ENCODE measurements at places on chromosomes 5 and 9.
A peak's percentile ranks its signal among the peaks of the same experiment; 100 is the strongest.

DNA sequence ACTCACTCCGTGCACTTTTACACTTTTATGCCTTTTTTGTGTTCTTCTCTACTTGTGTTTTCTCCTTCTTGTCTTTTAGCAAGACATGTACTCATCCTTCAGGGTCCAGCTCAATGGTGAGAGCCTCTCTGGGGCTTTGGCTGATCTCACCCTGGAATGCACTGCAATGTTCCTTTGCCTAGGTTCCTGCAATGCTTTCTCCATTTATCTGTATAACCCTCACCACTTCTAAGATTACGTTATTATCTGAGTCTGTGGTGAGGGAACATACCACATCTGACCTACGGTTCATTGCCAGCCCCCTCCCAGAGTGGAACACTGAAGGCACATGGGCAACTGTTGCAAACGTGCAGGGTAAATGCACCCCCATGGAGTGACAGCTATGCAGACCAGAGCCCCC is 47.3 kb downstream of the KCNIP1 start:
- H3K4me3 ChIP-seq, result no peak overlapping the region
- DNase-seq, result no peak
- no peak overlapping the region for H3K27ac ChIP-seq
- peaks cover 28% of the 10 kb centered on the region for H3K27me3 ChIP-seq
- no peaks in the 10 kb centered on the region for H3K36me3 ChIP-seq
- H3K4me1 ChIP-seq, result no peaks in the 10 kb centered on the region

DNA sequence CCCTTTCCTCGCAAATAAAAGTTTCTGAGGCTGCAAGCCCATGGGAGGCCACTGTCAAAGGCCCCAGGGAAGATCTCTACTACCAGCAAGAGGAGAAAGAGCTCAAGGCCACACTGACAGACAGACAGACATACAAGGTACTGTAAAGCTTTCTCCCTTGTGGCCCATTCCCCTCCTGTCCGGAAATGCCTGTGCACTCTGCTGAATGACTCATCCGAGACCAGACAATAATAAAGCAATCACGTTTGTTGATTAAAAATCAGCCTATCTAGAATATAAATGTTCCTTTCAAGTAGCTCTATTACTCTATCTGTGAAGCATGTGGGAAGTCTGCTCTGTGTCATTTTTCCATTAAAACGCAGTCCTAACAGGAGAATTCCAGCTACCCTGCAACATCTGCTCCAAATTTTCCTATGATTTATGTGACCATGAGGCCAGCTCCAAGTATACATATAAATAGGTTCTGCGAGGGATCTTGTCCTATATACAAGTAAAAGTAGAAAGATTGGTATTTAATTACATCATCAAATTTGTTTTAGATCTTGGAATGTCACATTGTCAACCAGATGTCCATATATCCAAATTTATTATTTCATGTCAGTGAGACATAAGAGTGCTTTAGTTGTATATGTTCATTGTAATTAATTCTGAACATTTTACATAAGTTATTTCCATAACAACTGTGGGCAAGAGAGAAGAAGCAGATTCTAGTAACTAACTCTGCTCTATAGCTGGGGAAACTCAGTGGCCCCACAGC is 34.7 kb upstream of the TGFBI start:
- H3K4me1 ChIP-seq, result no peaks in the 10 kb centered on the region
- H3K4me3 ChIP-seq, result no peak overlapping the region
- no peaks in the 10 kb centered on the region for H3K36me3 ChIP-seq
- H3K27me3 ChIP-seq, result peaks cover 3% of the 10 kb centered on the region

DNA sequence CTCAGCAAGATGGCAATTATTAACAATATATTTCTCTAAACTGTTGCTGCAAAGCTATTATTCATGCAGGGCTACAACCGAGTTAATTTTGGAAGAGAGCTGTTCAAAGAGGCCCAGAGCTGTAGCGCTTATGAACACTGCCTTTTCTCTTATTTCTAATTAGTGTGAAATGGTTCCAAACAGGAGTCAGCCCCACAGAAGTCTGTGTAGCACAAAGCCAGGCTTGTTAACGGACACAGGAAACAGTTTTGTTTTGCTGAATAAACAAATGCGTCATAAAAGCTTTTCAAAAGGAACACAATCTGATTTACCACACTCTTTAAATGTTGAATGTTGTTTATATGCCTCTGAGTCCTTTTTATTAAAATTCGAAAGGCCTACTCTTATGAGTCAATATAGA is 396.5 kb downstream of the ANXA1 start:
- H3K27me3 ChIP-seq, result no peaks in the 10 kb centered on the region
- no peak overlapping the region for H3K4me3 ChIP-seq
- no peak overlapping the region for H3K27ac ChIP-seq

GRCh38 chr9:109379513-109379912 is 58.7 kb upstream of the EPB41L4B start:
- no peaks in the 10 kb centered on the region for H3K4me1 ChIP-seq
- H3K27me3 ChIP-seq, result peaks cover 5% of the 10 kb centered on the region
- no peak for DNase-seq
- H3K4me3 ChIP-seq, result no peak overlapping the region

- peaks cover 10% of the 10 kb centered on the region for H3K36me3 ChIP-seq
- H3K27ac ChIP-seq, result peak overlapping the region; percentile 53
- H3K4me3 ChIP-seq, result no peak overlapping the region
- peaks cover 50% of the 10 kb centered on the region for H3K4me1 ChIP-seq
- peaks cover 2% of the 10 kb centered on the region for H3K27me3 ChIP-seq
Observed at GRCh38 chr5:143213851-143214363, 189.6 kb downstream of the NR3C1 start.

DNA sequence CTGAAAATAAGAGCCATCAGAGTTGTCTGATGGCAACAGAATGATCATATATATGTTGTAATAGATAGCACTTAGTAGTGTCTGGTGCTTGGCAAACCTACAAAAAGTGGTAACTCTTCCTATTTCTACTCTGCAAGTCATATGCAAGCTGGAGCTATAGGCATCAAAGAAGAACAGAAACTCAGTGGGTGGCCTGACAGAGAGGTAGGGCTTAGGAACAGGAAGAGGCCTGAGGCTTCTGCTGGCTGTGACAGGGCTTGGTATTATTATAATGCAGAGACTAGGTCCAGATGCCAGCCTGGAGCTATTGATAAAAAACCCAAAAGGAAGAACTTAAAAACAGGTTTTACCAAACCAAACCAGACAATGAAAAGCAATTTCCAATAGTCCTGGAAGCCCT is 4.4 kb upstream of the DIAPH1 start:
- H3K27me3 ChIP-seq, result no peaks in the 10 kb centered on the region
- H3K36me3 ChIP-seq, result peaks cover 62% of the 10 kb centered on the region
- peaks cover 28% of the 10 kb centered on the region for H3K4me1 ChIP-seq
- no peak for DNase-seq
- H3K27ac ChIP-seq, result peak overlapping the region; percentile 78
- H3K4me3 ChIP-seq, result no peak overlapping the region

DNA sequence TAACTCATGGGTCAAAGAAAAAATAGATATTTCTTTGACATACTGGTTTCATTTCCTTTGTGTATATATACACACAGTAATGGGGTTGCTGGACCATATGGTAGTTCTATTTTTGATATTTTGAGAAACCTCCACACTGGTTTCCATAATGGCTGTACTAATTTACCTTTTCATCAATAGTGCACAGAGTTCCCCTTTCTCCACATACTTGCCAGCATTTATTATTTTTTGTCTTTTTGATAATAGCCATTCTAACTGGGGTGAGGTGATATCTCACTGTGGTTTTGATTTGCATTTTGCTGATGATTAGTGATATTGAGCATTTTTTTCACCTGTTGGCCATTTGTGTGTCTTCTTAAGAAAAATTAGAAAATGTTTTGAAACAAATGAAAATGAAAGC is 78.4 kb upstream of the CKMT2 start:
- H3K4me1 ChIP-seq, result no peaks in the 10 kb centered on the region
- H3K27ac ChIP-seq, result no peak overlapping the region
- H3K36me3 ChIP-seq, result peaks cover 2% of the 10 kb centered on the region
- H3K4me3 ChIP-seq, result no peak overlapping the region
- DNase-seq, result no peak

- no peaks in the 10 kb centered on the region for H3K27me3 ChIP-seq
- no peak overlapping the region for H3K27ac ChIP-seq
- no peak overlapping the region for H3K4me3 ChIP-seq
Observed at GRCh38 chr5:64532212-64532611, 26.4 kb downstream of the RGS7BP start.

GRCh38 chr9:116817762-116818161 is 130.7 kb downstream of the TRIM32 start:
- no peaks in the 10 kb centered on the region for H3K36me3 ChIP-seq
- DNase-seq, result no peak
- H3K27ac ChIP-seq, result no peak overlapping the region

DNA sequence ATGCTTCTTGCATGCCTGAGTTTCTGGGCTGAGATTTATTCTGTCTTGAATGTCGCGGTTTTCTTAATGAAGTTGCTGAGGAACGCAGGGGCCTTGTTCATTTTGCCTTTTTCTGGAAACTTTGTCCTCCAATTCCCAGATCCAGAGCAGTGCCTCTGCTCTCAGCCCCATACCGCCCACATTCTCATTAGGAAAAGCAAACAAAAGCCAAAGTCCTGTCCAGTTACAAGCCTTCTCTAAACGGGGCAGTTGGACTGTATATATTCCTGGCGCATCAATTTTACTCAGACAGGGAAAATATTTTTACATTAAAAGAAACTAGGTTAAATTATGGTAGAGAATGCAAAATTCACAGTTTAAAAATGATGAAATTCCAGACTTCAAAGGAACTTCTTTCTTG is 1.2 kb upstream of the PSAT1 start:
- H3K36me3 ChIP-seq, result peaks cover 19% of the 10 kb centered on the region
- H3K27me3 ChIP-seq, result no peaks in the 10 kb centered on the region
- DNase-seq, result no peak
- peaks cover 49% of the 10 kb centered on the region for H3K4me1 ChIP-seq
- H3K27ac ChIP-seq, result peak overlapping the region; percentile 87
- peak overlapping the region; percentile 93 for H3K4me3 ChIP-seq

- no peak overlapping the region for H3K4me3 ChIP-seq
- DNase-seq, result no peak
- H3K4me1 ChIP-seq, result no peaks in the 10 kb centered on the region
- H3K27me3 ChIP-seq, result peaks cover 3% of the 10 kb centered on the region
- no peak overlapping the region for H3K27ac ChIP-seq
- no peaks in the 10 kb centered on the region for H3K36me3 ChIP-seq
Observed at GRCh38 chr5:52894451-52894850, 94.7 kb upstream of the ITGA2 start.
